NCI-H187 treated with DMSO at 0.1 percent for 48 hours (cell line): ENCODE measurements at places on chromosomes 4 and X.

DNA sequence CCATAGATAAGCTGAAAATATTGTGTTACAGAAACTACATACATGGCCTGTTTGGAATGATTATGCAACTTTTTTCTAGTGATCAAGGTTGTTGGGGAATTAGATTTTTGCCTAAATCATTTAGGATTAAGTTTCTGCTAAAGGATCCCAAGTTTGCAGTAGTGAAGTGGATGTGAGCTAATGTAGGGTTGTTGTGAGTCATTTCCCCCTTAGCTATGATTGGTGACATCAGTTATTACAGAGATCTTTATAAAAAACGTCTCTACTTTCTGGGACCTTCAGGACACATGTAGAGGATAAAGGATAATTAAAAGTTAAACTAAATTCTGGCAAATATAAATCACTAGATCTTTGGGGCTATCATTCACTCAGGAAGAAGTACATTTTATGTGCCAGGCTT is 133.3 kb downstream of the GATB start:
- DNase-seq: no peak

- no peak for DNase-seq
Measured at GRCh38 chr4:61201561-61201960, 1.4 kb downstream of the ADGRL3 start.

DNA sequence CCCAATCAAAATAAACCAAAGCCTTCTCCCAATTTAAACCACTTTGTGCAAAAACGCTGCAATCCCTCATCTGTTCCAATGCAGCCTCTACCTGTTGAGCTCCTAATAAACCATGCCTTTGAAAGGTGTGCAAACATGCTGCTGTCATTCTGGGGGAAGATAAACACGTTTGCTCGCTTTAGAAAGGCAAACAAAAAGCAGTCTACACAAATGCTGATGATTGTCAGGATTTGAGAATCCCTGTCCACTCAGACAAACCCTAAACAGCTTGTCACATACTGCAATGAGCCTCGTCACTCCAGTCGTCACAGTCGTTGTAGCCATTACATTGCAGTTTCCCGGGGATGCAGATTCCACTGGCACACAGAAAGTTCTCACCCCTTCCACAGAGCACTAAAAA is 145.2 kb downstream of the CORIN start:
- DNase-seq: no peak

DNA sequence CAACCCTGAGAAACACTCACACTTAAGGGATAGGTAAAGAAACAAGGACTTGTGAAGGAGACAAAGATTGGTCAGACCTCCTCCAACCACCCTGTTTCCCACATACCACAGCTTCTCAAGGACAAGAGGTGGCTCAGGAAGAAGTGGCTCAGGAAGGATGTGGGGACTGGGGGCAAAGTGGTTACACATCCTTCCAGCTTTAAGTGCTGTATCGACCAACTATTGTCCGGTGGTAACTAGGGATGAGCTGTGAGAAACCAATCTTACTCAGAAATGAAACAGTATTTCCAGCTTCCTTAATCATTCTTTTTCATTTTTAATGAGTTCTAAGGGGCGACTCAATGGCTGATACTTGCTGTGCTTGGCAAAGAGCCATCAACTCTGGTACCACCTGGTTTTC is 8.5 kb upstream of the LHFPL1 start:
- DNase-seq: no peak

- DNase-seq: no peak
Measured at GRCh38 chr4:108943976-108944591, 181.2 kb upstream of the ETNPPL start.
